ENCODE measurements at places on chromosomes 7 and 10. TPM values are rescaled to one million over a fixed set of nuclear protein-coding genes. Genes with fewer than 3 reads are reported as not detected.

The CALCR gene
- not detected for total RNA-seq

The HOXA2 gene
- 0.39 TPM for total RNA-seq

The ZNF365 gene
- total RNA-seq = not detected

The FAM25G gene
- not detected for total RNA-seq

The PHKG1 gene
- 0.13 TPM for total RNA-seq

The LRRC17 gene
- 0.89 TPM for total RNA-seq

The CCL24 gene
- not detected for total RNA-seq

The SEMA3D gene
- 9.4 TPM for total RNA-seq

The CALHM2 gene
- total RNA-seq = 16.0 TPM

The SPDYE2 gene
- total RNA-seq = not detected

The VAX1 gene
- total RNA-seq = not detected

The ZNF25 gene
- 5.2 TPM for total RNA-seq

The NUTM2E gene
- total RNA-seq = not detected

The ANKRD2 gene
- total RNA-seq = 0.26 TPM

The NME8 gene
- total RNA-seq = not detected

The ADAM22 gene
- 0.26 TPM for total RNA-seq

The AKR1C8 gene
- total RNA-seq = not detected

The SMO gene
- 2.3 TPM for total RNA-seq

The A1CF gene
- not detected for total RNA-seq

The HHEX gene
- total RNA-seq = 36.8 TPM

The CRHR2 gene
- total RNA-seq = not detected

The LARP4B gene
- total RNA-seq = 23.5 TPM

The FGFBP3 gene
- total RNA-seq = 0.51 TPM

The NEUROG3 gene
- total RNA-seq = not detected

The ACTL6B gene
- total RNA-seq = not detected

The SEM1 gene
- total RNA-seq = 53.1 TPM

The DPCD gene
- 16.4 TPM for total RNA-seq

The MRLN gene
- not detected for total RNA-seq

The CAMK2B gene
- 0.13 TPM for total RNA-seq

The TCERG1L gene
- total RNA-seq = not detected

The CYP2C19 gene
- total RNA-seq = not detected

The SORCS1 gene
- total RNA-seq = not detected

The SPDYE3 gene
- not detected for total RNA-seq

The CYTH3 gene
- 17.3 TPM for total RNA-seq

The ZNF727 gene
- total RNA-seq = 0.13 TPM

The LLCFC1 gene
- not detected for total RNA-seq

The TDRD1 gene
- total RNA-seq = not detected

The WDFY4 gene
- 0.25 TPM for total RNA-seq

The SLC29A4 gene
- 2.1 TPM for total RNA-seq

The SLC39A12 gene
- total RNA-seq = under 0.01 TPM

The PPP3CB gene
- total RNA-seq = 11.4 TPM

The ADCY1 gene
- 0.51 TPM for total RNA-seq

The PRLHR gene
- not detected for total RNA-seq

The KIF11 gene
- total RNA-seq = 18.5 TPM

The MASTL gene
- 11.3 TPM for total RNA-seq

The WEE2 gene
- total RNA-seq = 0.13 TPM

The OR2A5 gene
- total RNA-seq = not detected

The SORBS1 gene
- total RNA-seq = 0.77 TPM

The SRGN gene
- 218 TPM for total RNA-seq

The CDK5 gene
- 17.3 TPM for total RNA-seq

The UPK3BL2 gene
- total RNA-seq = 0.90 TPM

The ZCWPW1 gene
- total RNA-seq = 0.76 TPM
